ENCODE measurements at places on chromosomes 1 and 21.
A peak's percentile ranks its signal among the peaks of the same experiment; 100 is the strongest.

- DNase-seq = peak; percentile 22
Measured at GRCh38 chr1:22745669-22746585, 35.3 kb downstream of the EPHB2 start.

DNA sequence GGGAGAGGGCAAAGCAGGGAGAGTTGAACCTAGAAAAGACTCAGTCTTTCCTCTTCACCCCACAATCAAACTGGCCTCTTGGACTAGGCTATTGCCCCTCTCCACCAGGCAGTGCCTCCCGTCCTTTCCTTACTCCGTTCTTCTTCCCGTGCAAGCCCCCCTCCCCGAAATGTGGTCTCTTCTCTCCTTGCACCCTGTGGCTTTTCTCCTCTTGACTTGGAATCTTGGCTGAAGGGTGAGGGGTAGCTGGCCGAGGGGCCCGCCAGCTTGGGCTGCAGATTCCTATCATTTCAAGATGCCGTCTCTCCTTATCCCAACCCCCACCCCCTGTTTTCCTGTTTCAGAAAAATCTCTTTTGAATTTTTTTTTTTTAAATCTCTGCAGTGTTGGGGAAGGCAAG is 1.6 kb downstream of the WNT2B start:
- no peak for DNase-seq

GRCh38 chr21:39659070-39659815 is 46.5 kb downstream of the B3GALT5 start:
- DNase-seq = no peak

- DNase-seq = no peak
Measured at GRCh38 chr1:113282008-113282892, 108.1 kb upstream of the MAGI3 start.

GRCh38 chr1:90924982-90925381 is 96.9 kb downstream of the ZNF644 start:
- no peak for DNase-seq

Data from Kasumi-1 (cell line).